Activated CD4-positive, alpha-beta T cell treated with anti-CD3 and anti-CD28 coated beads, Interleukin-2, amount 10 ng/mL, durations not matched to agents 7 days and 5 days (primary cell): ENCODE measurements at places on chromosomes 11 and 22. TPM values are rescaled to one million over a fixed set of nuclear protein-coding genes. Genes with fewer than 3 reads are reported as not detected.

DNA sequence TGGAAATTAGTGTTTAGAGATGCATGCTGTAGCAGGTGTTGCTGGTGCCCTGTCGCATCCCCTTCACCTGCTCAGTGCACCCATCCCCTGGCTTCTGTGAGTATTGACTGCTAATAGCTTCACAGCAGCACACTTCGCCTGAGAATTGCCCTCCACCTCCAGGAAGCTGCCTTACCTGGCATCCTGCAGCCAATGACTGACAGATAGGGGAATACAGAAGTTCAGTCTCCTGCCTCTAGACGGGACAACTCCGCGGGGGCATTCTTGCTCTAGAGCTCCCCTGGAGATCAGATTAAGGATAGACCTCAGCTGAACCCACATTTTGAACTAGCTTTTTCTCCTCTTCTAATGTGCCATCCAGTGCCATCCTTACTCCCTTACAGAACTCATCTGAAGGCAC is 9.3 kb upstream of the CD3E start:
- peaks cover 25% of the 10 kb centered on the region for H3K4me1 ChIP-seq
- no peak for DNase-seq
- H3K27ac ChIP-seq = no peak overlapping the region
- H3K36me3 ChIP-seq = no peaks in the 10 kb centered on the region

CHEK1 gene
- 87.2 TPM for total RNA-seq

- H3K4me1 ChIP-seq = no peaks in the 10 kb centered on the region
- no peak overlapping the region for H3K4me3 ChIP-seq
- H3K36me3 ChIP-seq = peaks cover 17% of the 10 kb centered on the region
- no peak overlapping the region for H3K27ac ChIP-seq
- H3K27me3 ChIP-seq = no peaks in the 10 kb centered on the region
- DNase-seq = peak; percentile 43
Observed at GRCh38 chr11:17979770-17980371, 33.0 kb downstream of the SERGEF start.

OR52I2 gene
- total RNA-seq = not detected
